Astrocyte (in vitro differentiated cells and primary cell): ENCODE measurements at places on chromosomes 4 and X. TPM values are rescaled to one million over a fixed set of nuclear protein-coding genes. Genes with fewer than 3 reads are reported as not detected.

- peak; percentile 60 for DNase-seq
These were observed 1432.6 kb upstream of the TENM3 start for GRCh38 chr4:180810581-180810980.

Gene SORCS2
- 13.8 and 25.7 TPM in 2 replicates for total RNA-seq

Gene SPOCK3
- 0.36 and 0.59 TPM in 2 replicates for total RNA-seq

DNA sequence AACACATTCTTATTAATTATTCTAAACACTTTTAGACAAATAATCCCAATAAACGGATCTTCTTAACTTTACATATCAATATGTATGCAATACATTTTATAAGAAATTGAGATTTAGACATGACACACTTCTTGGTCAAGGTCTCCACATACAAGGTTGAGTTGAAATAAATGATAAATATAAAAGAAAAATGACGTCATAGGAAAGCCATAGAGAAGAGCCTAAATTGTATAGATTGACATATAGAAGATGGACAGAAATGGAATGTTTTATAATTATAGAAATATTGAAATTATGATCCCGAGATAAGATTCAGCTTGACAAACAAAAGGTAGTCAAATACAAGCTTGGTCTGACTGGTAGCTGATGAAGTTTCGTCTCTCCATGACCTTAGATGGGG lies 87.4 kb downstream of the RNF150 start:
- DNase-seq = no peak

Gene PABPC1L2B
- 0.14 TPM in 1 of 2 replicates, not detected in the other for total RNA-seq

GRCh38 chrX:20029728-20030127 lies 38.9 kb upstream of the BCLAF3 start:
- DNase-seq = no peak

- DNase-seq = peak; percentile 21
These were observed 141.8 kb downstream of the JADE1 start for GRCh38 chr4:128951316-128951715.
